ENCODE measurements at places on chromosomes 11 and 22.

DNA sequence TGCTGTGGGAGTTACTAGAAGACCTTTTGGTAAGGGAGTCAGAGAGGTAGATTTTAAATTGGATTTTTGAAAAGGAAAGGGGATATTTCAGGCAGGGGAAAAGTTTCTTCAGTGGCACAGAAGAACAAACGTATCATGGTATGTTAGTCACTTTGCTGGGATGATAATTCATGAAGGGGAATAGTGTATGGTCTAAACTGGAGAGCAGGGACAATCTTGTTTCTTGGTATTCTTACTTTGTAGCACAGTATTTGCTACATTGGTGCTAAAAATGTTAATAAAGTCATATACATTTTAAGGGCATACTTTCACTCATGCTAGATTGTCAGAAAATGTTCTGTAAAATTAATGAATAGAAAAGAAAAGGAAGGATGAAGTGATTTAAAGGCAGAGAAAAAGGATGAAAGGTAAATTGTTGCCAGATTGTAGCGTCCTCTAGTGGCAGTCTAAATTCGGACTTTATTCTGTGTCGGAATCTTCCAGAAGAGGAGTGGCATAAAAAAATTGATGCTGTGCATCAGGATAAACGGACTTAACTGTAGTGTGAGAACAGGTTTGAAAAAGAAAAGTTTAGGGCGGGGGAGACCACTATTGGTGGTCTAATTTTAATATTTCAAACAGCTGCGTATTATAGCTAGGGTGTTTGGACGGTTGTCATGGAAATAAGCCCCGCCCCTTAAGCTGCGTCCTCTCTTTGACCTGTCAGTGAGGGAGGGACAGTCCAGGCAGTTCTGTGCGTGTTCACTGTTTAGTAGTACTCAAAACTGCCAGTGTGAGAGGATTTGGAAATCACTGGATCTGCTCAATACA is at the start of gene BCO2:
Gene BCO2 (plus strand): TSS at position 724 of the 810 bp plus-strand sequence. CDS start 90 bp downstream, outside the sequence.
- peak; percentile 2 for DNase-seq

DNA sequence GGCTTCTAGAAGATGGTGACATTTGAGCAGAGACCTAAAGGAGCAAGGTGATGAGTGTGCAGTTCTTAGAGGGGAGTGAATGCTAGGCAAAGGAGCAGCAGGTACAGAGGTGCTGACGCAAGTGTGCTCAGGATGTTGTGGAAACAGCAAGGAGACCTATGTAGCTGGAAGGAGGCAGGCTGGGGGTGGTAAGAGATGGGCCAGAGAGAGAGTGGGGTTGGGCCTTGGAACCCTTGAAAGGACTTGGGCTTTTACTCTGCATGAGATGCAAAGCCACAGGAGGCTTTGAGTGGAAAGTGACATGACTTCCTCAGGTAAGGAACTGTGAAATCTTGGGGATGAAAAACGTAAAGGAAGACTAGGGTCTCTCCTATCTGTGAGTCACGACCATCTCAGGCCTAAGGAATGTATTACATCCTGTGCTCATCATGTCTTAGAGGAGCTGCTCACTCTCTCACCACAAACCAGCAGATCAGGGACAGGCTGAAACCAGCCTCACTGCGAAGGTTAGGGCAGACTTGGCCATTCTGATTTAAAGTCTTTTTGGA is 65.4 kb downstream of the MICAL2 start:
- DNase-seq: no peak

GRCh38 chr11:7436657-7437056 is 48.6 kb upstream of the OLFML1 start:
- no peak for DNase-seq

DNA sequence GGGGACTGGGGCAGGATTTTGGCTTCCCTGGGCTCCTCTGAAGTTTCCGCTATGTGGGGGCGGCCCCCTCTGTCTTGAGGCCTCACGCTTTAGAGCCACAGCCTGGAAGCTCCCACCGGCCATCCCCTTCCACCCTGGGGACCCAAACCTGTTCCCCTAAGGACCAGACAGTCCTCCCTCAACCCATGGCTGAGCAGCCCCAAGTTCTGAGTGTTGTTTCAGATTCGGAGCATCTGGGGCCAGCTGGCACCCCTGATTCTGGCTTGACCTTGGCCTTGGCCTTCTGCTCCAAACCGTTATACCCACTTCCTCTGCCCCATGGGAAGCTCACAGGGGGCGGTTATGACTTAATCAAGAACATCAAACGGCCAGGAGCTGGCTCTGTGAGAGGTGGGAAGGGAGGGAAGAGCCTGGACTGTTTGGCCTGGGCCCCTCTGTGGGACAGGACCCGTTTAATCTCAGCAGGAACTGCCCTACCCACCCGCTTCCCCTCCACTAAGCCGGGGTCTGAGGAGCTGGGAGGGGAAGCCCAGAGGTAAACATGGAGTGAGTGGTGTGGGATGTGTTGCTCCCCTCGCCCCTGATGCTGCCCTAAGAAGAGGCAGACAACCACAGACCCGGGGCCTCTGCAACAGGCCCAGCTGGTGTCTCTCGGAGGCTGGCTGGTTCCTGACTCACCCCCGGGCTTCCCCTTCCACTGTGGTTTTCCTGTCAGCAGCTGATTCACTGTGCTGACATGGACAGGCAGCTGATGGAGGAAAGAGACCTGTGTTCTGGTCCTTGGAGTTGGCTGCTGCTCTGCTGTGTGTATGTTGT is 3.4 kb downstream of the CD82 start:
- peak; percentile 90 for DNase-seq

DNA sequence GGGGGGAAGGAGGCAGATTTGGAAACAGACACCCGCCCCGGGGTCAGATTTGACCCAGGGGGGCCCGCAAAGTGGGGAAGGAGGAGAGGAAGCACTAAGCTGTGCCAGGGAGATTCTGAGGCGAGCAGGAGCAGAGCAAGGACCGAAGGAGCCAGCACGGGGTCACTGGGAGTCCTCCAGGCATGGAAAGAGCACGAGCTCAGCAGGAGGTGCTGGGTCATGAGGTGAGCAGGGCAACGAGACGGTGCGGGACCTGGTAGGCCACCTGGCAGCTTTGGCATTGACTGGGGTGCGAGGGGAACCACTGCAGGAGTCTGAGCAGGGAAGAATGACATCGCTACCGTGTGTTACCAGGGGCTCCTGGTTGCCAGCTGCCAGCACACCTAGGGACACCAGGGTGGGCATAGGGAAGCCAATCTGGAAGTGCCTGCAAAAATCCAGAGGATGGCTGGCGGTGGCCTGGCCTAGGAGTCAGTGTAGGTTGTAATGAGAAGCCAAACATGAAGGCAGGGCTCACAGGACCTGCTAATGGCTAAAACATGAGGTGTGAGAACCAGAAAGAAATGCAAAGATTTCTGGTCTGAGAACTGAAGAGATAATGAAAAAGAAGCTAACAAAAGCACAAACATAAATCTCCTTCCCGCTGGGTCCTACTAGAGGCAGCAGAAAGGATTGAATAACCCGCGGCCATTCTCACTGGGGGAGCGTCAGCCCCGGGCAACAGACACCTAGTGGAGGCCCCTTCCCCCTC is 63.5 kb downstream of the MICAL3 start:
- no peak for DNase-seq

GRCh38 chr22:30612789-30613188 is 5.8 kb downstream of the TCN2 start:
- DNase-seq: no peak

- DNase-seq: no peak
These were observed 9.4 kb downstream of the SLC5A12 start for GRCh38 chr11:26712497-26712896.

DNA sequence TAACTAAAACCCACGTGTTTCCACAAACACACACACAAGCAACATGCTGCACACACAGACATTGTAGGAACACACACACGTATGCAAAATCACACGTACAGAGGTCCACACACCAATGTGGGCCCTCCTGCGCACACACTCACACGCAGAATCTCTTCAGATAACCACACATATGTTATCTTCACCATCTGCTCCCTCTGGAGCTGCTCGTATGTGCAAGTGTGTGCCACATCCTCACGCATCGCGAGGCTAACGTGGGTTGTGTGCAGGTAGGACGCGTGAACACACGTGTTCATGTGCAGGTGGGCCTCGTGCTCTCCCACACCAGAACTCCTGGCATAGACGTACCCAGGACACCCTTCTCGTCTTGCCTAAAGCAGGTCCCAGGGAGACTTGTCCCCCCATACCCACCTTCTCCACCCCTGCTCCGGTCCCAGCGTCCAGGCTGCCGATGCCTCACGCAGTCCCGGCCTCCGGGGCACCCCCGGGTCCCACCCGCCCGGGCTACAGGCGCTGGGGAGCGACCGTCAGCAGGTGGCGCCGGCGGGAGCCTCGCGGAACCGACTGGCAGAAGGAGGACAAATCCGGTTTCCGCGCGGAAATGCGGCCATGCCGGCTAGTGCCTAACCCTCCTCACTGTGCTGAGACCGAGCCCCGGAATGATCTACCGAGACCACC is 10.3 kb upstream of the IGSF9B start:
- peak; percentile 56 for DNase-seq

GRCh38 chr11:76523786-76524436 is 79.1 kb downstream of the EMSY start:
- no peak for DNase-seq

GRCh38 chr11:130814440-130815096 is 101.7 kb downstream of the SNX19 start:
- no peak for DNase-seq

GRCh38 chr11:125923012-125923579 is 18.8 kb downstream of the DDX25 start:
- DNase-seq: peak; percentile 39

DNA sequence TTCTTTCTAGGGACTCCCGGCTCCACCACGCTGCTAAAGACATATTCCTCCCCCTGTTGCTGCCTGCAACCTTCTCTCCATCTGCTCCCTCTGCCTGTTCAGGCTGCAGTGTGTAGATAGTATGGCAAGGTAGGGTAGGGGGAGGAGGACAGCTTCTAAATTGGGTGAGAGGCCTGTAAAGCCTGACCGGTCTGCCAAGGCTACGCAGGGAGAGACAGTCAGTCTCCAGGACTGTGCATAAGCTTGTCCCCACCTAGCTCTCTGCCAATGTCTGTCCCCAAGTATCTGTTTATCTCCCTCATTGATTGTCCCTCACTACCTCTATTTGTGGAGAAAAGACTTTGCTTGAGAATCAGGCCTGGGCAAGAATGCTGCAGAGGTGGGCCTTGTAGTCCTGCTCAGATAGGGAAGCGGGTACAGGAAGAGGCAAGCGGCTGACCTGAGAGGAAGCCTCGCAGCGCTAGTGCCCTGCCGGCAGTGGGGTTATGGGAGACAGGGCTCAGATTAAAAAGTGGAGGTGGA is 871 bp upstream of the SEZ6L start:
- no peak for DNase-seq

- DNase-seq: no peak
These were observed 7.6 kb downstream of the ABCG4 start for GRCh38 chr11:119156496-119156895.

DNA sequence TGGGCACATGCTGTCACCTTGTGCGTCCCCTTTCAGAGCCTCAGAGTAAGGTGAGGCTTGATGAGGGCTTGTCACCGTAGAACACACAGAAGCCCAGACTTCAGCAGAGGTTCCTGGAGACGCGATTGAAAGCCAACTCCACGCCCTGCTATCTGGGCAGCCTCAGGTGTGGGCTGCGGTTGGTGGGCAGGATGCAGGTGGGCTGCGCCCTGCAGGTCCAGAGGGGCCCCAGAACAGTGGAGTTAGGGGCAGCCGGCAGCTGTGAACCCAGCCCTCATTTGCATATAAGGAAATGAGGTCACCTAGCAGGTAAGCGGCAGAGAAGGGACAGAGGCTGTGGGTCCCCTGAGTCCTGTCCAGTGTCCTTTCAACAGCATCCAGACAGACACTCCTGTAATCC is 15.4 kb downstream of the PHLDA2 start:
- no peak for DNase-seq

- no peak for DNase-seq
These were observed 1.3 kb downstream of the PLEKHA7 start for GRCh38 chr11:17012712-17013547.

GRCh38 chr11:128254941-128255340 is 332.4 kb downstream of the ETS1 start:
- DNase-seq: no peak

DNA sequence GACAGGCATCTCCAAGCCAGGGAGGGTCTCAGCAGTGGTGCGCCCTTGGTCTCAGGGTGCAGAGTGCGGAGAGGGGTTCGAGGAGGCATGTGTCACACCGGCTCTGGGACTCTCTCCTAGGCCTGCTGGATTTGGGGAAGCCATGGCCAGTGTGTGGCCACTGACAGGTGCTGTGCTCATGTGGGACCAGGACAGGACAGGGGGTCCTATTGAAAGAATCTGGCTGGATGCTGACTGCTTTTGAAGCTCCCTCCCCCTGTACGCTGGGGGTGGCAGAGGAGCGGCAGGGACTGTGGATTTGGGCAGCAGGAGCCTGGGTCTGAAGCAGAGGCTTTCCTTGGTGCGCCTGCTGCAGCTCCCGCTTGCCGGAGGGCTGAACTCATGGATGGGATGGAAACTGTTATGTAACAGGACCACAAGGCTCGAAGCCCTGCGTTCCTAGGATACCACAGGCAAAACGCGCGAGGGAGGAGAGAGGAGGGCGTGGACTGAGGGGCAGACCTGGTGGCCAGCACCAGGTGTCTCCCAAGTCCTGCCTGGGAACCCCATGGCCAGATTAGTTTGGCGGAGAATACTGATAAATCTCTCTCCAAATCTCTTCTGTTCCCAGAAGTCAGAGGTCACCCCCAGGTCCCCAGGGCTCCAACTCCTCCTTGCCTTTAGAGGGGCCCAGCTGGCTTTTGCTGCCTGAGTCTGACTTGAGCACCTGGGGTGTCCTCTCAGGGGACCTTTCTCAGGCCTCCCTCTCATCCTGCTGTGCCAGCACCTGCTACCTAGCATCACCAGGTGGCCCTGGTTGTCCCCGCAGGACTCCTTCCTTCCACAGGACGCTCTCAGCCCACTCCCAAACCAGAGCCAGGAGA is 13.8 kb upstream of the TEF start:
- no peak for DNase-seq

GRCh38 chr11:110565357-110566336 is 135.9 kb downstream of the FDX1 start:
- no peak for DNase-seq

- DNase-seq: no peak
These were observed 3.3 kb downstream of the RTN4R start for GRCh38 chr22:20264614-20265452.

- no peak for DNase-seq
These were observed 25.2 kb upstream of the NECTIN1 start for GRCh38 chr11:119754199-119754598.

DNA sequence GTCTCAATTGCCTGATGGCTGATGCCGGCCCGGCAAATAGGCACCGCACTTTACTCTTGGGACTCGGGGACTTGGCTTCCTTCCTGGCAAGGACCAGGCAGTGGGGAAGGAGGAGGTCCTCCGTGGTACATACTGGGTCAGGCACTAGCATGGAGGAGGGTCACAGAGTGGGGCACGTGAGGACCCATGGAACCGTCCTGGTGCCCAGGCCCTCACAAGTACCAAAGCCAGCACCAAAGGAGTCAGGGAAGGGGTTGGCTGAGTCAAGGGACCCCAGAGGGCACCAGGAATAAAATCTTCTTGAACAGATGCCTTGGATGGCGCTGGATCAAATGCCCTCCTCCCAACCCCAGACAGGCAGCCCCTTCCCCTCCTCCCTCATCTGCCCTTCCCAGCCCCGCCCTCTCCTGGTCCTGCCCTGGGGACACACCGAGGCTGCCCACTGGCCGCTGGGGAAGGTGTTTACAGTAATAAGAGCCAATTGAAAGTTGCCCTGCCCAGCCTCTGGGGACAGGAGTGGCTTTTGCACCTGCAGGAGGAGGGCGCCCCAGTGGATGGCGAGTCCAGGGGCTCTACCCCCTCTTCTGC is 5.6 kb upstream of the CARNS1 start:
- no peak for DNase-seq

- DNase-seq: no peak
These were observed 52.4 kb upstream of the INCENP start for GRCh38 chr11:62071408-62071807.
